ENCODE measurements at places on chromosomes 11 and 22.
A peak's percentile ranks its signal among the peaks of the same experiment; 100 is the strongest.

DNA sequence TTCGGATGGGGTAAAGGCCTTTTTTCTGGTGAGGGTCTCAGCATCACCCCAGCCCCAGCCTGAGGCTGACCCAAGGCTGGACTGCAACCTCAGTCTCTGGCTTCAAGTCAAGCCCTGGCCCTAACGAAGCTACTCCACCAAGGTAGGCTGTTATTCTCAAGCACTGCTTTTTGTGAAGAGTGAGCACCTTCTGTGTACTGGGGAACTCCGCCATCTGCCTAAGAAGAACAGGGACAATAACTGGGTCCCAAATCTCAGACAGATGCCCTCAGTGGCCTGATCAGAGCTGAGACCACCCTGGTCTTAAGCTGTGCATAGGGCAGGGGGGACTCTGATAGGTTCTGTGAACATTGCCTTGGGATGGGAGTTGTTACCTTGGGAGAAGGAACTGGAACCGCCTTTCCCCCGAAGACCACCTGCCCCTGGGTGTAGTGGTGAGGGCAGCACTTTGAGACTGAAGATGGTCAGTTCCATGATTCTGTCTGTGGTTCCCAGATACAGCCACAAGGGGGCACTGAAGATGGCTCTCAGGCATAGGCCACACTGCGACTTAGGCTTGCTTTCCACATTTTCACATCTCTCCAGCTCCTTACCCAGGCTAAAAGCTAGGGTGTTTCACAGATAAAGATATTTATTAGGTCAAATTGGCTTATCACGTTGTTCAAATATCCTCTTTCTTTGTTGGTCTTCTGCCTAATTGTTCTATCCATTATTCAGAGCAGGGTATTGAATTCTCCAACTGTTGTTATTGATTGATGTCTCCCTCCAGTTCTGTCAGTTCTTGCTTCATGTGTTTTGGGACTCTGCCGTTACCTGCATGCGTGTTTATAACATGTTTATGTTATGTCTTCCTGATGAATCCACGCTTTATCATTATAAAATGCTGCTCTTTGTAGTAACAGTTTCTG lies 11.8 kb upstream of the UVRAG start:
- DNase-seq = peak; percentile 85

DNA sequence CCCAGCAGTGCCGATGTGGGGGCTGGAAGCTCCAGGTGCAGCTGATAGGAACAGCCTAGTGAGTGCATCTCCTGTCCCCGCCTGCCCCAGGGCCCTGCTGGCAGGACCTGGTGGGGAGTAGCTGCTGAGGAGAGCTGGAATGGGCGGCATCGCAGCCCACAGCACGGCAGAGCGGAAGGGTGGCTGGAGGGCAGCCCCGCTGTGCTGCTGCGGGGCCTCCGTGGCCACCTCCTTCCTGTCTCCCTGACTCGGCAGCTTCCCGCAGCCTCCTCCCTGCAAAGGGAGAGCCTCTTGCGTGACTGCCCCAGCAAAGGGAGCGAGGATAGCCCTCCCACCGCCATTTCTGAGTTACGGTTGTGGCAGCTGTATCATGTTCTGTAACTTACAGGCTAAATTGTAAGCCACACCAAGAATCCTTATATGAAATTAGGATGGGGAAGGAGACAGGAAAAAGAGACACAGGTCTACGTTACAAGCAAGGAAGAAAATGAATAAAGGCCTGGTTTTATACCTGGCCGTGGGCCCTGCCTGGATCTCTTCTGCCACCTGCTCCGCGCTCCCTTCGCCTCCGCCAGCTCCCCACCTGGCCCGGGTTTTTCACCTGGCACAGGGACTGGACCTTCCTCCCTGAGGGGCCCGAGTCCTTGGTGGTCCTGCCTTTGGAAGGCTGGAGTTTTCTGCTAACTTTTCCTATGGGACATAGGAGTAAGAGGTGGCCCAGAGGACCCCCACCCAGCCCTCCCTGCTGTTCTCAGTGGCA lies 10.0 kb downstream of the TPCN2 start:
- DNase-seq = no peak

DNA sequence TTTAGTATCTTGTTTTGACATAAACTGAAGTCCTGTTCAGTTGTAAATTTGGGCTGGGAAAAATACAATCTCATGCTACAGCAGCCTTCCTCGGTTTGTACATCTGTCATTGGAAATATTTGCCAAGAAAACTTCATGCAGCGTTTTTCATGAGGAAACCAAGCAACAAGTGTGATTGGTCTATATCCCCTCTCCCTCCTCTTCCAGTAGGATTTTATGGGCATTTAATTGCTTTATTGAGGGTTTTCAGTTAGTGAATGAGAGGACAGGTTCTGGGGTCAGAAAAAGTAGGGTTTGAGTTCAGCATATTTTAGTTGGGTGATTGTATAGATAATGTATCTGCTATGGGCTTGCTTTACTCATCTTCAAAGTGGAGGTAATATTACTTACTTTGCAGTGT lies 90.1 kb upstream of the RAG2 start:
- DNase-seq = no peak

DNA sequence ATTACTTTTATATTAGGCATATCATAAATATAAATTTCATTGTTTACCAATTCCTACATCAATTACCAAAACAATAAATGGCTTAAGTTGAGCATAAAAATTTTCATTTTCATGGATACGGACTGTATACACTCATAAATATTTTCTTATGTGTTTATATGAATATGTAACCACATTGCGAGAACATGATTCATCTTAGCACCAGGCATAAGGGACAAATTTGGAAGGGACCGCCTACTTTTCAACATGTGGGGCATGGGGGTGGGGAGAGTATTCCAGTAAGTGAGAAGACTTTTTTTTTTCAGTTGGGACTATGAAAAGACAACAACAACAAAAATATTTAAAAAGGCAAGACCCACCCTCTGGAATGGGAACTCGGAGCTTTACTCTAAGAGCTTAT lies 296.1 kb downstream of the RAB38 start:
- no peak for DNase-seq

DNA sequence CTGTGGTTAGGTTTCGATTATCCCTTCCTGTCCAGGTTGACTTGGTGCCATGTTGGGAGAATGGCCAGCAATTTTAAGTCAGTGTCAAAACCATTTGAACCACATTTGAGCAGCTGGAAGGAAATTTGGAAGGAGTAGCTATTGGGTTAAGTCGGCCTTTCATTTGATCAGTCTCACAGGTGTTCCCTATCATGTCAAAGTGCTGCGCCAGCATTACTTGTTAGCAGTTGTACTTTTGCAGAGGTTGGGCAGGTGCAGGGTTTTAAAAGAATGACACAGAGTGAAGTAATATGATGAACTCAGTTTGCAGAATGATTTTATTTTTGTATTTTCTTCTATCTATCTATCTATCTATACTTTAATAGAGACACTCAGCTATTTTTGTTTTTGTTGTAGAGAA lies 6.4 kb upstream of the TYMP start:
- no peak for DNase-seq

GRCh38 chr22:38843201-38843656 lies 599 bp downstream of the NPTXR start:
- DNase-seq = peak; percentile 48

DNA sequence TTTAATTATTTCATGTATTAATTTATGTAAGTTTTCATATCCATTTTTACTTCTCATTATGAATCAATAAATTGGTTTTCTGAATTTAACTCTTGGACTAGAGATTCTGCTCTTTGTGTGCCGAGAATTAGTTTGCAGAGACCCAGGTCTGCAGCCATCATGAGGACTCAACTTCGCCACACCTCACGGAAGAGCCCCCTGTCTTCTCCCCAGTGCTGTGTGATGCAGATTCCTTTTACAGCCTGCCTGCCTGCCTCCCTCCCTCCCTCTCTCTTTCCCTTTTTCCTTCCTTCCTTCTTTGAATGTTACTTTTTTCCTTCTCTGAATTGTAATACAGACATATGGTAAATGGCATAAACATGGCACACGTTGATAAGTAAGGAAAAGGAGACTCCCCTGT lies 947.7 kb downstream of the TBC1D22A start:
- no peak for DNase-seq

GRCh38 chr11:124519850-124520549 lies 23.5 kb downstream of the OR8B12 start:
- DNase-seq = peak; percentile 9

- DNase-seq = no peak
Measured at GRCh38 chr11:116422956-116423600, 349.7 kb downstream of the BUD13 start.

DNA sequence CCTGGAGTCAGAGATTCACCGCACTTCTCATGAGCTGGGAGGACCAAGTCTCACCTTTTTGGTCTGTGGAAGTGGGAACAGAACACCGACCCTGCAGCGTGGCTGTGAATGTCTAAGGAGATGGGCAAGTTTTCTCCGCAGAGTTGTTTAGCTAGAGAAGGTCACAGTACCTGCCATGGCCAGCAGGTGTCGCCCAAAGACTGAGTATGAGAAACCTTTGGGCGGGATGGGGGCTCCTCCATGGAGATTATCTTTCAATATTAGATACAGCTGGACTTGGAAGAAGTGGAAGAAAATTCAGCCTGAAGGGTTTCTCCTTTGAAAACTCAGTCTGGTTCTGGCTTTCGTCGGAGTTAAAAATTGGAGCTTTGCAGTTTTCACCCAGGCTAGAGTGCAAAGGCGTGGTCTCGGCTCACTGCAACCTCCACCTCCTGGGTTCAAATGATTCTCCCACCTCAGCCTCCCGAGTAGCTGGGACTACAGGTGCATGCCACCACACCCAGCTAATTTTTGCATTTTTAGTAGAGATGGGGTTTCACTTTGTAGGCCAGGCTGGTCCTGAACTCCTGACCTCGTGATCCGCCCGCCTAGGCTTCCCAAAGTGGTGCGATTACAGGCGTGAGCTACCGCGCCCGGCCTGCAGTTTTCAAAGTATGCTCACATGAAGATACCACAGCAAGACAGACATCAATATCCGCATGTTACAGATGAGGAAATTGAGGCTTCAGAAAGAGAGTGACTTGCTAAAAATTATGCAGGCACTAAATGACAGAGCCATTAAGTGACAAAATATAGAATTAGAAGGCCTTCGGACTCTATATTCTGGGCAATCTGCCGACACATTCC lies 10.7 kb upstream of the DSCAML1 start:
- DNase-seq = peak; percentile 87

GRCh38 chr11:34870548-34871196 lies 45.5 kb downstream of the APIP start:
- DNase-seq = no peak

DNA sequence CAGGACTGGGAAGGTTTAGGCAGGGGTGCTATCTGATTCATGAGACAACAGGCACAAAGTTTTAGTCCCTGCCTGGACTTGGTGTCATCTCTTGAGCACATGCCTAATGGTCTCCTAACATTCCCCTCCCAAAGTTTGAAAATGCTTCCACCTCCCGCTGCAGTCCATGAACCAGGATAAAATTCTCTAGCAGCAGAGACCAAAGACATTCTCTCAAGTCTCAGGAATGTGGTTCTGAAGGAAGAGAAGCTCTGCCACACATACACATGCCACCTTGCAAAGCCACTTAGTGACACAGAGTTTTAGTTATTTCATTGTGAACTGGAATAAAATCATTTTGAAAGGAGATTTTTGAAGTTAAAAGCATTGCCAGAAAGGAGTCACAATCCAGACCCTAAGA lies 15.5 kb downstream of the OR51B6 start:
- no peak for DNase-seq

GRCh38 chr11:46674463-46675287 lies 25.7 kb downstream of the ARHGAP1 start:
- DNase-seq = peak; percentile 6

DNA sequence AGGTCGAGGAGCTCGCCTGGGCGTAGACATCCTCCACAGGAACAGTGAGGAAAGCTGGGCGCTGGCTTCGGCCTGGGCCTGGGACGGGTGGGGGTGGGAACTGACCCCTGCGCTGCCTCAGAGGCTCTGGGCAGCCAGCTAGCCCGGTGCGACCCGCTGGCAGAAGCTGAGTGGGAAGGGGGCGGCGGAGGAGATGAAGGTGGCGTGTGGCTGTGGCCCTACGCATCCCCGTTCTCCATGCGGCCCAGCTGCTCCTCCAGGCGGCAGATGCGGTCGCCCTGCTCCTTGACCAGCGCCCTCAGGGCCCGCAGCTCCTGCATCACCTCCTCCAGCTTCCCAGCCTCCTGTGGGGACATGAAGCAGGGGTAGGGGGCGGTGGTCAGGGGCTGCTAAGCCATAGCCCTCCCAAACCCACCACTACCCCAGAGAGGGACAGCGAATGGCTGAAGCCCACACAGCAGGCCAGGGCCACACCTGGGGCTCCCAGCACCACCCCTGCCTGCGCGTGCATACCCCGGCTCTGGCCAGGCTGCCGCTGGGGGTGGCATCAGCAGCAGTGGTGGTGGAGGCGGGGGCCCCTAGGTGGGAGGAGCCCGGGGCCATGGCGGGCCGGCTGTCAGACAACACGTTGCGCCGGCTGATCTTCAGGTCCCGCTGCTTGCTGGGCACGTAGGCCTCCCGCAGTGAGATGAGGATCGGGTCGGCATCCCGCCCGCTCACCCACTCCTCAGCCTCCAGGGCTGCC lies 848 bp upstream of the PTPRCAP start:
- DNase-seq = no peak

DNA sequence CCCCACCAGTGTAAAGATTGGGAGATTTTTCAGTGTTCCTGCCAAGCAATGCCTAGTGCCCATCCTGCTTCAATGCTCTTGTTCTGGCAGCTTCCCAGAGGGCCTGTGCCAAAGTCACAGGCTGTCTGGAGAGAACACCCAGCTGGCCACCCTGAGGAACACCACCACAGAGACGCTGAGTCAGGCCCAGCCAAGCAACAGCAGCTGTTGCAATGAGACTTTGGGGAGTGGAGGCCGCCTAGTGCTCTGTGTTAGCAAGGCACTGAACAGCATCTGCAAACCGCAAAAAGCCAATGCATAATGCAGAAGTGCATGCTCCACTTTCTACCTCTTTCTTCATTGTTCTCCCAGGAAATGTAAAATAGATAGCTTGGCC lies 168.1 kb downstream of the NXPE2 start:
- DNase-seq = no peak

- DNase-seq = no peak
Measured at GRCh38 chr11:13594044-13594443, 74.4 kb upstream of the FAR1 start.

- DNase-seq = no peak
Measured at GRCh38 chr11:44424841-44425240, 114.9 kb upstream of the ALX4 start.

DNA sequence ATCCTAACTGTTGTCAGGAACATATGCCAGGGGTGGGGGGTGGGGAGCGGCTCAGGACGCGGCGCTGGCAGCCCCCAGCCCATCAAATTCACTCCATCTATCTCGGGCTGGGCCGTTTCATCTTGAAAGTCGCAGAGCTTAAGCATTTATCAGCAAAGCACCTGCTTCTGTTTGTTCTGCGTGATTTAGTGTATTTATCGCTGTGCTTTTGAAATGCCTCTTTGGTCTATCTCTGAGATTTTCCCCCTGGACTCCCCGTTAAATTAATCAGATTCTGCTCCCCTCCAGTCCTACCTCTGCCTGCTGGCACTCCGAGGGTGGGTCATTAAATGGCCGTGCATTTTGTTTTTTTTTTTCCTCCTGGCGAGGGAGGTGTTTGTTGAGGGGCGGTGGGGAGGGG lies 446.2 kb downstream of the TBC1D22A start:
- DNase-seq = no peak

- no peak for DNase-seq
Measured at GRCh38 chr11:18080451-18080850, 25.4 kb downstream of the SAAL1 start.

GRCh38 chr11:10397226-10397987 lies 57.7 kb upstream of the AMPD3 start:
- no peak for DNase-seq
